ENCODE measurements at places on chromosomes 5 and 9.
A peak's percentile ranks its signal among the peaks of the same experiment; 100 is the strongest.

DNA sequence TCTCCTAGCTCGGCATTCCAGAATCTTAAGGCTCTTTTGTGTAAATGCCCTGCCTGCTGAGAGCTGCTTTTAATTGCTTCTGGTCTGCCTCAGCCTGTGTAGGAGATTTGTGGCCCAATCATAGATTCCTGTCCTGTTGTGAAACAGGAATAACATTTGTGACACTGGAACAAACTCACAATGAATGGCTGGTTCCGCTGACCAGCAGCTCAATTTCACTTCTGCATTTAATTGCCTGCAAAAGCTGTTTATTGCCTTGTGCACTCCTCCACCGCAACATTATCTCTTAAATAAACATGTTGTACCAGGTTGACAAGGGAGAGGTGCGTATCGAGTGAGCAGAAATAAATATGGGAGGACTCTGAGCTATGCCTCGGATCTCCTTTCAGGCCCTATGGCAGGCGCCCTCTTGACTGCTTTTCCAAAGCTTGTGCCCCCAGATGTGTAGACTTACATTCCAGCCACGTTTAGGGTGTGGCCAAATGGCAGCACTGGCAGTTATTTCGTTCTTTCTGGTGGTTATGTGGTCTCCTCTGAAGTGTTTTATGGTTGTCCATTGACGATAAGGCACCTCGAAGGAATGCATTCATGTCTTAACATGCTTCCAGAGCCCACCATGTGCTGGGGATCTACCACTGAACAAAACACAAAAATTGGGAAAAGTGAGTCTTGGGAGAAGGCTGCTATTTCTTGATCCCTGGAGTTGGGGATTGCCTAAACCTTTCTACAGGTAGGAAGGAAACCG lies 58.1 kb downstream of the DMRT1 start:
- no peak for DNase-seq

GRCh38 chr5:136516637-136517036 lies 151.3 kb upstream of the TRPC7 start:
- no peak for DNase-seq

DNA sequence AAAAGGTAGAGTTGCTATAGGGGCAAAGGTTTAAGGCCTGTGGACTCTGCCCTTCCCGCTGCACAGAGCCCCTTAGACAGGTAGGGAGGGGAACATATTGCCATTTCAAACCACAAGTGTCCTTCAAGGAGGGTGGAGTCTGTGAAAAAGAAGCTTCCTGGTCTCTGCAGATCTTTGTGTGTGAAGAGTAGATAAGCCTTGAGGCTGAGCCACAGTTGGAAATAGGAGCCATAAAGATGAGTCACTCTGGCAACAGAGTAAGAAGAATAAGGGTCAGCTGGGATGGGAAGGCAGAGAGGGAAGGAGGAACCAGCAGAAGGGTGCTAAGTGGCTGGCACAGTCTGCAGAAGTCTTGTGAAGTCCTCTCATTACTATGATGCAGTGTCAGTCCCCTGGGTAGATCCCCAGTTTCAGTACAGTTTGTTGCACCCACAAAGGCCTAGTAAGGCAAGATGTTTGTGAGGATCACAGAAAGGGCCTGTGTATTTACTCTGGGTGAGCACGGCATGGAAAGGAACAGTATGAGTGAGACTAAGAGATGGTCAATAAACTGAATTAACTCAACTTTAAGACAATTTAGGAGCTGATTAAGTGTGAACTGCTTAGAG lies 18.1 kb downstream of the GRXCR2 start:
- DNase-seq: no peak

- DNase-seq: no peak
Measured at GRCh38 chr5:102747386-102748166, 7.5 kb upstream of the PAM start.

- DNase-seq: no peak
Measured at GRCh38 chr5:472076-472655, 29.2 kb downstream of the EXOC3 start.

DNA sequence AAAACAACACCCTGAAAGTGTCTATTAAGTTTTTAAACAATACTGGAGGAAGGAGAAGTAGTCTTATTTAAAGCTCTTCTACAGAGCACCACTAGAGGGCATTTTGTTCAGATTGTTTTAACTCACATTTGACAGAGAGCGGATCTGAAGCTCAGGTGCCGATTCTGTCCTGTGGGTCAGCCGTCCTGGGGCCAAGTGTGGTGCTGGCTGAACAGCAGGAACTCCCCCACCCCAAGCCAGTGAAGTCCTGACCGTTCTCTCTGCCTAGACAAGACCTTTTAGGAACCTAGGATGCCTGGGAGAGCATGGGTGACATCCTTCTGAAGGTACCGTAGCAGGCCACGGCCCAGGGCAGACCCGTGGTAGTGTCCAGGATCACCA lies 3.9 kb downstream of the EXOC3 start:
- no peak for DNase-seq

GRCh38 chr9:26744191-26744965 lies 148.2 kb downstream of the CAAP1 start:
- no peak for DNase-seq

DNA sequence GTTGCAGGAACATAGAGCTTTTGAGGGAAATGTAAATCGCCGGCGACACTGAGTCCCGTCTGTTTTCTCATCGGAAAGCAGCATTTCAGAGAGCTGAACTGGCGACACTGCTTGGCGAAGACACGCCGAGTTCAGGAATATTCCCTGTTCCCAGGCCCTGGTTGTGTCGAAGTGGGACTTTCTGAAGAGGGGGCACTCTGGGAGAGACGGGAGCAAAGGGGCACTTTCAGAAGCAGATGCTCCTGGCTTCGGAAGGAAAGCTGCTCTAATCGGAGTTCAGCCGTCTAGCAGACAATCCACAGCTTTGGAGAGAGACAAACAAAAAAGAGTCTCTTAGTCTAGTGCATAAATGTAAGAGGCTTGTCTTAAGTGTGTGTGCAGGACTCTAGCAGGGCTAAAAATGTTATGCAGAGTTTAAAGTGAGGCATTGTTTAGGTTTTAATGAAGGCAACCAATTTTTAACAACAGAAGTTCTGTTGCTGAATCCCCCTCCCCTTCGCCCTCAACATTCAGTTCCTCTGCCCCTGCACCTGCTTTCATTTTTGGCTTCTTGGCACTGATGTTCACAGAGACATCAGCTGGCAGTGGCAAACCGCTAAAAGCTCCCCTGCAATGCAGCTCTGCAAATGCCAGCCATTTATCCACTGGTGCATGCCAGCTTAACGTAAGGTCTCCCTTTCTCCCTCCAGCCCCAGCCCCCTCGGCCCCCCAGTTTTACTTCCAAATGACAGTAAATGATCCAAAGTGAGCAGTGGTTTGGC lies 289.5 kb upstream of the MPDZ start:
- DNase-seq: peak; percentile 48

DNA sequence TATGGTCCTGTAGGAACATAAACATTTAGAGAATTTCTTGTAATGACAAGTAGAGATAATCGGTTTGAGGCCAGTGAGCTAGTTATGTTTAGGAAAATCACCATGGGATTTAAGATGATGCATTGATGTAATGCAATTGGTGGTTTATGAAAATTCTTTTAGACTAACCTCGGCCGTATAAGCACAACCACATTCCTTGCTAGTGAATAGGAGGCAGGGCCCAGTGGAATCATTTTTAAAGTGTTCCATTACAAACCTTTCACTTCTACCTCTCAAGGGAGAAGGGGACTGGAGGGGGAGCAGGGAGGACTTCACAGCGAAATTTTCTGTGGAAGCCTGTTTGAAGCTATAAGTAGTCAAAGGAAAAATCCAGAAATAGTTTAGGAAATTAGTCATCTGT lies 71.8 kb upstream of the NFIL3 start:
- DNase-seq: no peak

DNA sequence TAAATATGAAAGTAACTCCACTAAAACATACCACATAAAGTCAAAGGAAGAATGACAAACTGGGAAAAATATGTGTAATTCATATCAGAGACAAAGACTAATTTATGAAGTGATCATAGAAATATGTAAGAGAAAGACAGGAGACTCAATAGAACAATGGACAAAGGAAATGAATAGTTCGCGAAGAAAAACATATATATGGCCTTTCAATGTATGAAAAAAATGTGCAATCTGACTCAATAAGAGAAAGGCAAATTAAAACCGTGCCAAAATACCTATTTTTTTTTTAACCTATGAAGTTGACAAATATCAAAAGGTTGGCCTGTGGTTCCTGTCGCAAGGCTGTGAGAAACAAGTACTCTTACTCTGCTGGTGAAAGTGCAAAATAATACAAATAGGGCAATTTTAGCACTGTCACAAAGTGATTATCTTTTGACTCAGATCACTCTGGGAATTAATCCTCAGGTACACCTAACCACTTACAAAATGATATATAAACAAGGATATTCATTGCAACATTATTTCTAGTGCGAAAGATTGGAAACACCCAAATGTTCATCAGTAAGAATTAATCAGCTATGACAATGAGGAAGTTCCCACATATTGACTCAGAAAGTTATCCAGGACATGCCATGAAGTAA lies 3.7 kb downstream of the C9 start:
- DNase-seq: no peak

DNA sequence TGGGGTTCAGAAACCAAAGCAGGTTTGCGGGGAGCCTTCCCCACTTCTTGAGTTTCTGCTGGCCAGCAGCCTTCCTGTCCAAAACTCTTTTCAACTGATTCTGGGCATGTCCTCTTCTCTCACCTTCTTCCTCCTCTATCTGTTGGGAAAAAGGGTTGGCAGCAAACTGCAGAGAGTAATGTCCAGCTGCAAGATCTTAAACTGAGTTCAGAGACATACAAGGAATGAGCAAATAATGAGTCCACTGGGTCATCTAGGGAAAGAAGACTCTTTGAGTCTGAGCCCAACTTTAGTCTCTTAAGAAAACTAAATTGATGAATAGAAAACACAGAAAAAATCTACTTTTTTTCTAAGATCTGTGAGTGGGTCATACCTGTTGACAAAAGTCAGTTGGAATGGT lies 16.5 kb downstream of the ANKDD1B start:
- no peak for DNase-seq

GRCh38 chr5:148443241-148443640 lies 59.5 kb downstream of the FBXO38 start:
- no peak for DNase-seq

DNA sequence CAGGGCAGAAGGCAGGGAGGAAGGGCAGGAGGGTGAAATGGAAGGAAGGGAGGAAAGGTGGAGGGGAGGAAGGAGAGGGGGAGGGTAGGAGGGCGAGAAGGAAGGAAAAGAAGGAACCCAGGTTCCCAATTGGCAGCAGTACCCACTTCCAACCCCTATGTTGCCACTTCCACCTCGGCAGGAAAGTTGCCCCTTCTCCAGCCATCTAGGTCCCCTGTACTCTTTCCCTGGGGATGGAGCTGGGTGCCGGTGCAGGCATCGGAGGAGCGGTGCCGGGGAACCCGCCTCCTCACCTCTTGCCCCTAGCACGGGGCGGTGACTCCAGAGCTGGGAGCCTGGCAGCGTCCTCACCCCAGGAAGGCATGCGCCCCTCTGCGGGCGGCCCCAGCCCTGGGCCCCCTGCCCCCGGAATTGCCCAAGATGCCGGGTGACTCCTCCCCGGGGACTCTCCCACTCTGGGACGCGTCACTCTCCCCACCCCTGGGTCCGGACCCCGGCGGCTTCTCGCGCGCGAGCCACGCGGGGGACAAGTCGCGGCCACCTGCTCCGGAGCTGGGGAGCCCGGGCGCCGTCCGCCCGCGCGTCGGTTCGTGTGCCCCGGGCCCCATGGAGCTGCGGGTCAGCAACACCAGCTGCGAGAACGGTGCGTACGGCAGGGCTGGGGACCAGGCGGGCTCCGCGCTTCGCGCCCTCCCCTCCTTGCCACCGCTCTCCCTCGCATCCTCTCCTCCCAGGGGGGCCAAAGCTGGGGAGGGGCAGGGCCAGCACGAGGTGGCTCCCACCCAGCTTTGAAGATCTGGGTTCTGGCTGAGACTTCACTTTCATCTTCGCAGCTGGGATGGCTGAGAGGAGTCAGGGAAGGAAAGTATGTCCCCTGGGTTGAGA lies at the start of gene NIPAL4:
Gene NIPAL4 (plus strand): TSS at position 499 of the 885 bp plus-strand sequence. CDS start 108 bp downstream, at position 607.
- DNase-seq: peak; percentile 59

- DNase-seq: no peak
Measured at GRCh38 chr9:22240619-22241018, 206.0 kb upstream of the DMRTA1 start.

DNA sequence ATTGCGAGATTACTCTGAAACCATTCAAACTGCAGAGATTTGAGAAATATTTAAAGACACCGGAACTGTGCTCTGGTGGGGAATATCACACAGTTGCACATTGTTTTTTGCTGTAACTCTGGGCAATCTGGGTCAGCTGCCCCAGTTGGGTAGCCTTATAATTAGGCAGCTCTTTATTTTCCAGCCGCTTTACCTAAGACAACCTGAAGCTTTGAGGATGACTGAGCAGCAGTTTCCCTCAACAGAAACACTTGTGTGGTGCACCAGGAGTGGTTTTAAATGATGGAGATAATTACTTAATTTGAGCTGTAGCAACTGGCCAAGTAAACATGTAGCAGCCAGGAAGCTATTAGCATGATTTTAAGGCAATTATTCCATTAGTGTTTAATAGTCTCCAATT lies 2.9 kb downstream of the PLCXD3 start:
- no peak for DNase-seq

Data from C1 segment of cervical spinal cord (tissue), 14 donors.